Type B pancreatic cell (in vitro differentiated cells): ENCODE measurements at places on chromosomes 5 and 9. TPM values are rescaled to one million over a fixed set of nuclear protein-coding genes. Genes with fewer than 3 reads are reported as not detected.

CTNNA1 gene
- 371 and 498 TPM in 2 replicates for total RNA-seq

NTNG2 gene
- total RNA-seq, result 2.6 and 4.0 TPM in 2 replicates

DNA sequence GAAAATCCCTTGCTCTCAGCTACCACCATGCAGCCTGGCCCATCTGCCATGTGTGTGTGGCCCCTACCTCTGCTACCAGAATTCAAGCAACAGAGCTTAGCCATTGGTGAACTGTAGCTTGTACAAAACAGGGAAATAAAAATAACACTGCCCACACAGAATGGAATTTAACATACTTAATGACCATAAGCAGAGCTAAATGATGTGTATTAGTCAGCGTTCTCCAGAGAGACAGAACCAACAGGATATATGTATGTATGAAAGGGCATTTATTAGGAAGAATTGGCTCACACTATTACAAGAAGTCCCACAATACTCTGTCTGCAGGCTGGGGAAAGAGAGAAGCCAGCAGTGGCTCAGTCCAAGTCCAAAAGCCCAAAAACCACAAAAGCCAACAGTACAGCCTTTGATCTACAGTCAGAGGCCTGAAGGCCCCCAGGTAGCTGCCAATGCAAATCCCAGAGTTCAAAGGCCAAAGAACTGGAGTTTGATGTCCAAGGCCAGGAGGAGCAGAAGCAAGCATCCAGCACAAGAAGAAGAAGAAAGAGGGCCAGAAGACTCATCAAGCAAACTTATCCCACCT lies 318.8 kb downstream of the DNAH5 start:
- H3K36me3 ChIP-seq, result no peaks in the 10 kb centered on the region
- H3K4me1 ChIP-seq, result no peaks in the 10 kb centered on the region
- no peak overlapping the region for H3K4me3 ChIP-seq
- no peak overlapping the region for H3K27ac ChIP-seq

ADAMTS2 gene
- total RNA-seq, result 7.7 and 9.2 TPM in 2 replicates

DNA sequence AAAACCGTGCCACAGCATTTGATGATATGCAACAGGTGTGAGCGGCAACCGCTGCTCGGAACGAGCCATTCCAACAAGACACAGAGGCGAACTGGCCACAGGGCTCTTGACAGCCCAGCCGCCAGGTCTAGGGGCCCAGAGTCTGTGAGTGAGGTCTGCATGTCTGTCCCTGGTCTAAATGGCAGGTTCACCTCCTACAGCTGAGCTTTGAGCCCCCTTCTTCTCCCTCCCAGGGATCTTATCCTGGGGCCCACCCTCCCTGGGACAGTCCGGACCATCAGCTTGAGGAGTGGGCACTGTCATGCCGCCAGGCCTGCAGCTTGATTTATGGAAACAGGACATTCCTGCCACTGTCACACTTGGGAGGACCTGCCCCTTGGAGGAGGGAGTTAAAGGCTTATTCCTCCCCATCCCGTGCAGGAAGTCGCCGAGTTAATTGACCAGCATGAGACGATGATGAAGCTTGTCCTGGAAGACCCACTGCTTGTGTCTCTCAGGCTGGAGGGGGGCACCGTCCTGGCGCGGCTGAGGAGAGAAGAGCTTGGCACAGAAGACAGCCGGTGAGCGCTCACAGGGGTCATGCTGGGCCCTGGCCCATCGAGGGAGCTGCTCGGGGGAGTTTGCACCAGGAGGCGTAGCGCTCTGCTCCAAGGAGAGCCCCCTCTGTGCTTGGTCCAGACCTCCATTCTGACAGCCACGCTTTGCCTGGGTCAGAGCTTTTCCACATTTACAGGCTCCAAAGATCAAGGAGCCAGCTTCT lies 35.5 kb upstream of the LRRC14B start:
- peaks cover 21% of the 10 kb centered on the region for H3K36me3 ChIP-seq
- H3K27ac ChIP-seq, result no peak overlapping the region
- H3K4me1 ChIP-seq, result peaks cover 10% of the 10 kb centered on the region
- peak; percentile 64 for DNase-seq
